ENCODE measurements at places on chromosomes 7 and 10.

DNA sequence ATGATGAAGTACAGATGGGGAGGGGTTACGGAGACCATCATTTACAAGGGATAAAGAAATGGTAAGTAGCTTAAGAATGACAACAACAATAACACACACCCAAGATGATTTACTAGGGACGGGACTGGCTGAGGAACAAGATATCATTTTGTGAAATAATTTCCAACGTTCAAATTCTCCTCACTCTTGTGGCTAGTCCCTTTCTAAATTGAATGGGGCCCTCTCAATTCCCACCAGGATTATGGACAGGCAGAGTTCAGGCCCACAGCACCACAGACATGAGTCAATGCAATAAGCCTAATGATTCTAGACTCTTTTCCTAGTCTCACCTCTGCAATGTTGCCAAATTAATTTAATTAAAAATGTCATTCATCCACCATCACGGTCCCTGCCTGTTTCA lies 448.1 kb downstream of the KCNMA1 start:
- DNase-seq: no peak

DNA sequence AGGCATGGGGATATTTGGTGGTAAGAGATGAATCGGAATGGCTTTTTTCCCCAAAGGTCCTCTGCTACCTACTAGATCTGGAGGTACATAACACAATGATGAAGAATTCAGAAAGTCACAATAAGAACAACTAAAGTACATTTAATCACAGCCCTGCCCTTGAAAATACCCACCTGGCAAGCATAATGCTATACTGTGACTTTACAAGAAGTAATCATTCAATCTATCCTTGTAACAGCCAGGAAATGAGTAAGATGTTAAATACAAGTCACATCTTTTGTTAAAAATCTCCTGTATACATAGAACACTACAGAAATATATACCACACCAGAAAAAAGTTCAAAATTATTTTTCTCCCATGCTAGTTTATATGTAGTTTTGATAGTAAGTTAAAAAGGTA lies 108.3 kb upstream of the ABCB5 start:
- DNase-seq: no peak

- DNase-seq: no peak
Observed at GRCh38 chr7:95250571-95250970, 73.8 kb downstream of the PON1 start.

DNA sequence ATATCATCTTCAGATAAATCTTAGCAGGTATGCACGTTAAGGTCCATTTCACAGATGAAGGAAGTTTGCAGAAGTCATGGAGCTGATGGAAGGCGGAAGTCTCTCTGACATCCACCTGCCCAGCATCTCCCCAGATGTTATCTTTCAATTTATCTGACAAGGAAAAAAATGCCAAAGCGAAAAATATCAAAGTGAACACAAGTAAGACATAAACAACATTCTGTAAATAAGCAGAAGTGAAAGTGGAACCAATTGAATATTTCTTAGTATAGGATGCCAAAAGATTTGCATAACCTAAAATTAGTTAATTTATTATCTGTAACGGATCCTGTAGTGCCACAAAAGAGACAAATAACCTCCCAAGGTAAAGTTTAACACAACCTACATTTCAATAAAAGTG lies 73.6 kb upstream of the NEBL start:
- no peak for DNase-seq

DNA sequence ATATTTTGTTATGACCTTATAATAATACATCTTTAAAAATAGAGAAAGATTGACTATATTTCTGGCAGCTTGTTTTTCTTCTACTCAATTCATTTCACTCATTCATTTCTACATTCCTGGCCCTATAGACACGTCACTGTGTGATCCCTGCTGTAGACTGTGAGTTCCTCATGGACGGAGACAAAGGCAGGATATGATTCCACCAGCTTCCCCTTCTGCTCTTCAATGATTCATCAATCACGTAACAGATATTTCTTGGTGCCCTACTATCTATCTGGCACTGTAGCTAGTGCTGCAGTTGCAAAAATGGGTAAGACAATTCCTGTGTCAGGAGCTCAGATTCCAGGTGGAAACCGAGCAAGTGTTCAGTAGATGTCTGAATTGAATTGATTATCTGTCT lies 415.0 kb downstream of the SFMBT2 start:
- no peak for DNase-seq

GRCh38 chr10:133277993-133278576 lies 1.4 kb upstream of the ADAM8 start:
- no peak for DNase-seq

GRCh38 chr10:67088036-67088435 lies 162.2 kb downstream of the LRRTM3 start:
- DNase-seq: no peak

- DNase-seq: no peak
Observed at GRCh38 chr7:24946467-24946866, 33.5 kb downstream of the OSBPL3 start.

DNA sequence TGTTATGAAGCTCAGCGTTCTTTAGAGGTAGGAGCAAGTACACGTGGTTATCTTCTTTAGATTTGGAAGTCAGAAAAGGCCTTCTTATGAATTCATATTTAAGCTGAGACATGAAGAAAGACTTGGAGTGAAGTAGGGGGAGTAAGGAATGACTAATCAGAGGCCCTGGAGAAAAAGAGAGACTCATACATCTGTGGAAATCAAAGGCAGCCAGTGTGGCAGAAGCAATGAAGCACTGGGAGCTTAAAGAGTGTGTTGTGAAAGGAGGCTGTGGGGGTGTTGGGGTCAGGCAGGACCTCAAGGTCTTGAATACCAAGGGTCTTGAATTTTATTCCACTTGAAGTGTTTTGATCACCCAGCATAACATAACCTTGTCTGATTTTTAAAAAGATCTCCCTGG lies 35.7 kb upstream of the FGL2 start:
- DNase-seq: no peak

GRCh38 chr10:4013651-4014121 lies 228.7 kb upstream of the KLF6 start:
- no peak for DNase-seq

DNA sequence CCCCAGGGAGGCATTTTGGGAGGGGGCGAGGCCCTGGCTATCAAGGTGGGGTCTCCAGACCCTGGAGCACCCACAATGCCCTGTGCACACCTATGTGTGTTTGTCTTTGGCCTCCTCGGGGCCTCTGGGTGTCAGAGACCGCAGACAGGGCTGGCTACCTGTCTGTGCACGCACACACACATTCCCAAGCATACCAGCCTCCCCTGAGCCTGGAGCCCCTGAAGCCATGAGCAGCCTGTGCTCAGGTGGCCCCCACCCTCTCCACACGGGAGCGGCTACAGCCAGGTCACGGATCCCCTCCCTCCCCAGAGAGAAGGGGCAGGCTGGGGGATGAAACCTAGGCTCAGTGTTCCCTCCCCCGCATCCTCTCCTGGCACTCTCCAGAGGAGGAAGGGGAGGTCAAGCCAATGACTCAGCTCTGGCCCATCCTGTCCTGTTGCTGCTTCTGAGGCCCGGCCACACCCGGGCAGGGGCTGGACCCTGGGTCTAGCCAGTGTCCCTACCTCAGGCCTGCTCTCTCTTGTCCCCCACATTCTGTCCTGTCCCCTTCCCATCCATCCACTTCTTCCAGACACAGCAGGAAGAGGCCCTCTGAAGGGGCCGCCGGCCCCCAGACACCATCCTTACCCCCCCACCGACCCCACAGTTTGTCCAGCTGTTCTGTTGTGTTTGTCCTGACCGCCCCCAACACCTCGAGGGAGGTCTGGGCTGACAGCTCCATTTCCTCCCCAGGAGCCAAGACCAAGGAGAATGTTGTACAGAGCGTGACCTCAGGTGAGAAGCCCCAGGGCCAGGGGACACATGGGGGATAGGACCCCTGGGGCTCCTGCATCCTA lies 720 bp downstream of the SNCG start:
- no peak for DNase-seq

DNA sequence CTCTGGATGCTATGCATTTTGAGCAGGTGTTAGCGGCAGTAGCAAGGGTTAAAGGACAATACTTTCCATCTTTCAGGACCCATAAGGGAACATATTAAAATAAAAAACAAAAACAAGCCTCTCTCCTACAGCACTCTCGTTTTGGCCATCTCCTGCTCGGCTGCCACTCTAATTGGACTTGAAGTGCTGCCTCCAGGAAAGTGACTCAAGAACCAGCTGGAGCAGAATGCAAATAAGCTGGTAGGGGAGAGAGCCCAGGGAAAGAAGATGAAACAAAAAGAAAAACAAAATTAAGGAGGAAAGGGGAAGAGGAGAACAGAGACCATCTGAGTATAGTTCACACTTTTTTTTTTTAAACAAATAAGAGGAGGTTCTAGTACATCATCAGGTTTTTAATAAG lies 65.6 kb downstream of the HBP1 start:
- DNase-seq: no peak

Measured in CD4-positive, alpha-beta T cell treated with Interleukin-15 for 1 hour (primary cell).